Skin of body (tissue), 3 donors: ENCODE measurements at places on chromosomes 1 and 21. TPM values are rescaled to one million over a fixed set of nuclear protein-coding genes. Genes with fewer than 3 reads are reported as not detected.

SLAMF7 gene
- 0.49 TPM for total RNA-seq

APCS gene
- not detected for total RNA-seq

LRRC3 gene
- total RNA-seq, result 1.7 TPM

NR5A2 gene
- 5.9 TPM for total RNA-seq

RIIAD1 gene
- not detected for total RNA-seq

WNT3A gene
- total RNA-seq, result 0.39 TPM

OLFML3 gene
- total RNA-seq, result 81.0 TPM

S100A7A gene
- 0.30 TPM for total RNA-seq

RGS13 gene
- 0.79 TPM for total RNA-seq

ASTN1 gene
- total RNA-seq, result 2.4 TPM

CD5L gene
- 0.39 TPM for total RNA-seq

ZSWIM5 gene
- 0.79 TPM for total RNA-seq

LHX4 gene
- 0.10 TPM for total RNA-seq

NOL9 gene
- 16.5 TPM for total RNA-seq

CACNA1S gene
- 5.3 TPM for total RNA-seq

COL24A1 gene
- 5.6 TPM for total RNA-seq

TRIM46 gene
- total RNA-seq, result 0.20 TPM

TMOD4 gene
- 8.0 TPM for total RNA-seq

NUDT4B gene
- 3.2 TPM for total RNA-seq

RNU1-1 gene
- 34,682 TPM for total RNA-seq

MED8 gene
- total RNA-seq, result 31.5 TPM

CDKN2C gene
- 18.1 TPM for total RNA-seq

BRINP2 gene
- 0.39 TPM for total RNA-seq

GSTM1 gene
- not detected for total RNA-seq
